ENCODE measurements at places on chromosomes 1 and 21.

DNA sequence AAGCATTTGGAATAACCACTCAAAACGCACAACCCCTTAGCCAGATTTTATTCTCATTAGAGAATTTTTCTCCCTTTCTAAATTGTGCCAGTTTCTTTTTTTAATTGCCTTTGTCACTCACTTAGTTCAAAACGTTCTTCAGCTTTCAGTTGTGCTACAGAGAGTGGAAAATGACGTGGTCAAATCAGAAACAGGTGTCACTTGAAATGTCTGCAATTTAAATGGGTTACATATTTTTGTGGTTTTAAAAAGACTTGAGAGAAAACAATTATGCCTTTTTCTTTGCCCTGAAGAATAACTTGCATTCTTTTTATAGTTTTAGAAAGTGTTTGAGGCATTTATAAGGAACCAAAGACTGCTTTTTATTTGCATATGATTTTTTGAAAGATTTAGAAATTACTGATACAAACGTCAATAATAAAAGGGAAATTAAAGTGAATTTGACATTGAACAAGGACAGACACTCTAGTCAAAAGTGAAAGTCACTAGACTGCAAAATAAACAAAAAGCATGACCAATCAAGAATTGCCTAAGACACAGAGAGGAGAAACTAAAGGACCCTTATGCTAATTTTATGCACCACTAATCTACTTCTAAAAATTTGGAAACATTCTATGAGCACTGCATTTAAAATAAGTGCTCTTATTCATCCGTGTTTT is 191.0 kb downstream of the TPR start:
- DNase-seq, result no peak

- no peak for DNase-seq
These were observed 149.0 kb downstream of the TGFBR3 start for GRCh38 chr1:91736715-91737615.

DNA sequence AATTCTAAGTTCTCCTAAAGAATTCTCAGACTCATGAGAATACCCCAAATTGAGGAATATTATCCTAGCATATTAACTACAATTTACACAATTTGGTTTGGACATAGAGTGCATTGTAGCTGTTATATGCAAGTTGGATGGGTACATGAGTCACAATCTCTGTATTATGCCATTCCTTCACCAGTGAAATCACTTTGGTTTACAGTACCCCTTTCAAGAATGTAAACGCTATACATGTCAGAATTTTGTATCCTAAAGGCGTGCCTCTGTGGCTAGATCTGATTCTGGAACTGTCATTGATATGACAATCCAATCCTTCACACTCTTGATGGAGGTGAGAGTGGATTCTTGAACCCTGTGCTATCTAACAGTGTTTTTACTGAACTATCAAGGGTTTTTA is 6.7 kb upstream of the IL10RB start:
- DNase-seq, result peak; percentile 13

- DNase-seq, result no peak
These were observed 17.9 kb upstream of the HSPG2 start for GRCh38 chr1:21955058-21955457.

GRCh38 chr1:26285366-26286063 is 5.6 kb downstream of the SH3BGRL3 start:
- no peak for DNase-seq

GRCh38 chr1:39183503-39184353 is 20.8 kb upstream of the MACF1 start:
- no peak for DNase-seq

- DNase-seq, result no peak
These were observed 4.9 kb downstream of the SLC5A9 start for GRCh38 chr1:48227165-48228013.

DNA sequence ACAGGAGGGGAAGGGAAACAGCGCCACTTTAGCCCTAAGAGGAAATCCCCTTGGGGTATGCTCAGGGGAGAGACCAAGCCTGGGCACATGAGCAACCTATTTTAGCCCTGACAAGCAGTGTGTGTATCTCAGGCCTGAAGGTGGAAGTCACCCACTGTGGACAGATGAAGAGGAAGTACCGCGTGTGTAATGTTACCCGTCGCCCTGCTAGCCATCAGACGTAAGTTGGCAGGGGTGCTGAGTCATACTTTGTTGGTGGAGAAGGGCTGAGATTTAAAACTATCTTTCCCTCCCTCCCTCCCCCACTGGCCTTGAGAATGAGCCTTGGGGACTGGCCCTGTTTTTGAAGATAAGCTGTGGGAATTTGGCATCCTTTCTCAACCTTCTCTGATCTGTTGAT is 11.2 kb downstream of the AGO1 start:
- peak; percentile 19 for DNase-seq

GRCh38 chr1:31624731-31625514 is 7.4 kb downstream of the HCRTR1 start:
- DNase-seq, result no peak

DNA sequence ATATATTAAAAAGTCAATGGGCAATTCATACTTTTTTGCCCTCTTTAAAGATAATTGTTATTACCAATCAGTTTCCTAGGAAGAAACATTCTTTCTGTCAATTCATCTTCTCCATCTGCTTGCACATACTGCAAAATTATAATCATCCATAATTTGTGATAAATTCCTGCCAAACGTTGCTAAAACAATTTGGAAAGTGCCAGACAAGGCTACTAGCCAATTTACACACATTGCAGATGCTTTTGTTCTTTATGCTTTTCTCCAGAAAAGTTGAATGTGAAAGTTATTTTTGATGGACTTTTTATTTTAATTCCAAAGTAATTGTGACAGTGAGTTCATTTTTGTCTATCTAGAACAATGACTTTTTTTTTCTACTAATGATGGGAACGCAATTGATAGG is 992.8 kb upstream of the ADGRL2 start:
- no peak for DNase-seq

- DNase-seq, result no peak
These were observed 136.2 kb upstream of the RUNX3 start for GRCh38 chr1:25066256-25066655.

- DNase-seq, result no peak
These were observed 16.1 kb upstream of the AQP10 start for GRCh38 chr1:154304664-154305337.

DNA sequence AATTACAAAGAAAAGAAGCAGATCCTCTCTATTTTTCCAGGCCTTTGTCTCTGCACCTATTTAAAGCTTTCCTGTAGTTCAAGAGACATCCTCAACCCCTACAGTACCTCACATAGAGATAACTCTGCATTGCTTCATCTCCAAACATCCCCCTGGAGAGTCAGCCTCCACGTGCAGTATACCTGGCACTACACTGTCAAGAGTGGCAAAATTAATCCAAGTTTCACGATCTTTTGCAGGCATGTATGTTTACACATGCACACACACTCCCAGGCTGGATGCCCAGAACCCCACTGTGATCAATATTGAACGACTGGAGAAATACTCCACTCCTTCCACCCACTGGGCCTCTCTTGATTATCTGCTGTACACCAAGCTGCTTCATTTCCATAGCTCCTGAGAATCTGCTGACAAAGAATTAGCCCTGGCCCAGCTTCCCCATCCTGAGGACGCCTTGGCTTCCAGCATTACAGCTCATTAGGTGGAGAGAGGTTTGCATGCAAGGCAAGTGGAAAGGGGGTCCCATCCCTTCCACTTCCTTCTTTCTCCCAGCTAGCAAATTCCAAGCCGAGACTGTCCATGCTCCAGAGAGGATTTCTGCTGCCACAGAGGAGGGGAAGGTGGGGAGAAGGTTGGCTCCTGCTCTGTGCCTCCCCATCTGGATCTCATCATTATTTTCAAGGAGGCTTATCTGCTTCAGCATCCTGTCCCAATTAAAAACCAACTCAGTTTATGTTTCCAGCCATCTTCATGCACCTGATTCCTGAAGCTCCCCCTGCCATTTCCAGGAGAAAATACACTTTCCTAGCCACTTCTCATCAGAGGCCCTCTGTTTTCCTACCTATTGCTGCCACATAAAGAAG is 66.5 kb upstream of the GOLT1A start:
- no peak for DNase-seq

GRCh38 chr1:31568895-31569595 is 7.3 kb upstream of the TINAGL1 start:
- DNase-seq, result no peak

DNA sequence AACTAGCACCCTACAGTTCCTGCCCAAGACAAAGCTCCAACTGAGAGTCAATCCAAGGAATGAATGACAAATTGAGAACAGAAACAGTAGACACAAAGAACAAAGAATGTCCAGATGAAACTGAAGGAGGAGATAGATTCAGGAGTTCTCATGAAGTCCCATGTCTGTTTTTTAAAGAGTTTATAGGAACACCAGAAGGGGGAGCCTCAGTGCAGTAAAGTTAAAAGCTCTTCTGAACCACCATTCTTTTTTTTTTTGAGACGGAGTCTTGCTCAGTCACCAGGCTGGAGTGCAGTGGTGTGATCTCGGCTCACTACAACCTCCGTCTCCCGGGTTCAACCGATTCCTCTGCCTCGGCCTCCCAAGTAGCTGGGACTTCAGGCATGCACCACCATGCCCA is 323.6 kb downstream of the MRPL39 start:
- no peak for DNase-seq

- DNase-seq, result peak; percentile 41
These were observed 48.0 kb downstream of the SMYD2 start for GRCh38 chr1:214328770-214329469.

DNA sequence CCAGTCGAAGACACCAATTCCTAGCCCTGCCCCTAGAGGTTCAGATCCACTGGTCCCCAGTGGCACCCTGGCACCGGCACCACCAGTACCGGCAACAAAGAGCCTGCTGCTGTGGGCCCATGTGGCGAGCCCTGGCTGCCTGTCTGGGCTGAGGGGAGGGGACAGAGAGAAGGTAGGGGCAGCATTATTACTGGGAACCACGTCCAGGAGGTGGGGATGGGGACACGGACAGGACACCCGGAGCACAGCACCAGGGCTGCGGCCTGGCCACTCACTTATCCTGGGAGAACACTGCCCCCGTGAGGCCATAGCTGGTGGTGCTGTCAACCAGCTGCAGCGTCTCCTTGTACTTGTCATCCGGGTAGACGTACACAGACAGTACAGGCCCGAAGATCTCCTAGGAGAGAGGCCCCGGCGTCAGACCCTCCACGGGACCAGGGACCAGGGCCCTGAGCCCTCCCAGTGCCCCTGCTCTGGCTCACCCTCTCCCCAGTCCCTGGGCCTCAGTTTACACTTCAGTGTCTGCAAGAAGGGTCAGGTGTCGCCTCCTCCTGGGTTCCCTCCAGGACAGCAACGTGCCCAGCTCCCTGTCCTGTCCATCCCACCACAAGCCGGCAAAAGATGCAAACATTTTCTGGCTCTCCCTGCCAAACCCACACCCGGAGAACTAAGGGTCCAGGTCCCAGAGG is 15.8 kb upstream of the TAS1R2 start:
- DNase-seq, result peak; percentile 61

- no peak for DNase-seq
These were observed 451.4 kb upstream of the ADGRL2 start for GRCh38 chr1:81349194-81349965.

- no peak for DNase-seq
These were observed 320.8 kb upstream of the ST6GALNAC5 start for GRCh38 chr1:76546354-76546933.

- no peak for DNase-seq
These were observed 124.4 kb upstream of the PLPPR4 start for GRCh38 chr1:99139876-99140275.

- DNase-seq, result no peak
These were observed 1.4 kb upstream of the STMN1 start for GRCh38 chr1:25907601-25908000.

DNA sequence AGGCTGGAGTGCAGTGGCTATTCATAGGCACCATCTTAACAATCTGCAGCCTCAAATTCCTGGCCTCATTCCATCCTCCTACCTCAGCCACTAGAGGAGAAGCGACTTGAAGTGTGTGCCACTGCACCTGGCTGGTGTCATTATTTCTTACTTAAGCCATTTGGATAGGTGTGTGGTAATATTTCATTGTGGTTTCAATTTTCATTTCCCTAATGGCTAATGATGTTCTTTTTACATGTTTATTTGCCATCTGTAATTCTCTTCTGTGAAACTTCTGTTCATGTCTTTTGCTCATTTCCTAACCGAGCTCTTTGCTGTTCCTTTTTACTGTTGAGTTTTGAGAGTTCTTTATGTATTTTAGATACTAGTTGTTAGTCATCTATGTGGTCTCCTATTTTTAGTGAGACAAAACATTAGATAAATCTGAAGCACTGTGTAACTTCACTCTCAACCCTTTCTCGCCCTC is 66.8 kb downstream of the SLC27A3 start:
- DNase-seq, result no peak

DNA sequence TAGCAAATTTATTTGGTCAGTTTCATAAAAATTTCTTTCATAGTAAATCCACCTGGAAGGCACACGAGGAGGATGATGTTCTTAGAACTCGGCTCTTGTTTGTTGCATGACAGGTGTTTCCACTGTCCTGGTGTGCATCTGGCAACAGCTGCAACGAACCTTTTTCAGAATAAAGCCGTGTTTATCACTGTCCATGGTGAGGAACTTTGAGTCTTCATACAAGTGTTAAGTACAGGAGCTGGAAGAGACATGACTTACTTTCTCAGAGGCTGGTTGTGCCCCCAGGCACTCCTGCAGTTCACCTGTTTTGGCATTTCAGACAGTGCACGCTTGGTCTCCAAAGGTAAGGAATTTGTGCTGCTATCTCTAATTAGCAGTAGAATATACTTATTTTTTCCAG is 97.1 kb downstream of the ADAMTS1 start:
- DNase-seq, result no peak

GRCh38 chr1:236998546-236998945 is 5.7 kb downstream of the MT1HL1 start:
- DNase-seq, result no peak

GRCh38 chr1:184743062-184743756 is 11.4 kb downstream of the EDEM3 start:
- no peak for DNase-seq

GRCh38 chr21:34834852-34835501 is 166.2 kb downstream of the CLIC6 start:
- no peak for DNase-seq

DNA sequence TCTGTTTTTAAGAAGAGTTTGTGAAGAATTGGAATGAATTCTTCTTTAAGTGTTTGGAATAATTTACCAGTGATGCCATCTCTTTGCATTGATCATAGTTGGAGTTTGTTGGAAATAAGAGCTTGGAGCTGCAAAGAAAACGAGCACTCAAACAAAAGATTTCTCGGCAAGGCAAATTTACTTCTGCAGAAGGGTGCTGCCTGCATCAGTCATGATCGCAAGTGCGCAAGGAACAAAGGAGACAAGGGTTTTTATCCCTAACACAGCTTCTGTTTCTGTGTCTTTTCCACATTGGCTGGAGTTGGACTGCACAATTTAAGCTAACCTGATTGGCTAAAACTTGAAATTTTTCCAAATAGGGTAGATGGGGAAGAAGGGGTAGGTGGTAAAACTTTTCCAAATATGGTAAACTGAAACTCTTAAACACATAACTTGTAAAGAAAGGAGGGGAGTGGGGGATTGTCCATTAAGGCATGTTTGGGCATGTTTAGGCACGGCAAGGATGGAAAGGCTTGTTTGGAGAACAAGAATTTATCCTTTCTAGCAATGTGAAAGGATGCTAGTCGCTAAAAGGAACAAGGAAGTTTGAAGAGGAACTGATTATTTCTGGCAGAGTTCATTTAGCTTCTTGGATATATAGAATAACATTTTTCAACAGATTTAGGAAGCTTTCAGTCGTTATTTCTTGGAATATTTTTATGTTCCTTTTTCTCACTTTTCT is 3.5 kb upstream of the AADACL4 start:
- no peak for DNase-seq

Measured in non-pigmented ciliary epithelial cell (primary cell).